ENCODE measurements at places on chromosomes 2 and 18. TPM values are rescaled to one million over a fixed set of nuclear protein-coding genes. Genes with fewer than 3 reads are reported as not detected.

DNA sequence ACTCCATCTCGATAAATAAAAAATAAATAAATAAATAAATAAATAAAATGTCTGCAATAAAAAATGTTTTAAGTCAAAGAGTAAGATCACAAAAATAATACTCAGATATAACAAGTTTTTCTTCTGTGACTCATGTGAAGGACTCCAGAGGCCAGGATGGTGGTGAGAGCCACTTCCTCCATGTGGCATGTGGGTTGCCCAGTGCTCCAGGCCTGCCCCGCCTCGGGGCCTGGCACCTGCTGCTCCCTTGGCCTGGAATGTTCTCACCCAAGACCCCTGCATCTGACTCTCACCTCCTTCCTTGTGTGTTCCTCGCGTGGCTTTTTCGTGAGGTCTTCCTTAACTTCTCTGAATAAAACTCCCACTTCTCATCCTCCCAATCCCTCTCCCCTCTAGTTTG lies 77.4 kb upstream of the LDLRAD4 start:
- no peaks in the 10 kb centered on the region for H3K27me3 ChIP-seq
- H3K4me1 ChIP-seq, result peaks cover 13% of the 10 kb centered on the region
- H3K36me3 ChIP-seq, result no peaks in the 10 kb centered on the region
- DNase-seq, result no peak
- no peak overlapping the region for H3K4me3 ChIP-seq

GRCh38 chr18:10401521-10401920 lies 52.9 kb upstream of the APCDD1 start:
- peaks cover 43% of the 10 kb centered on the region for H3K27me3 ChIP-seq
- no peak overlapping the region for H3K4me3 ChIP-seq
- no peak overlapping the region for H3K27ac ChIP-seq

- no peaks in the 10 kb centered on the region for H3K4me1 ChIP-seq
- H3K27ac ChIP-seq, result no peak overlapping the region
- DNase-seq, result no peak
- no peaks in the 10 kb centered on the region for H3K36me3 ChIP-seq
- H3K27me3 ChIP-seq, result no peaks in the 10 kb centered on the region
These were observed 11.5 kb upstream of the ST8SIA5 start for GRCh38 chr18:46768166-46768921.

GRCh38 chr18:27921392-27921791 lies 255.5 kb downstream of the CDH2 start:
- H3K4me3 ChIP-seq, result no peak overlapping the region
- no peak for DNase-seq
- H3K27ac ChIP-seq, result no peak overlapping the region
- no peaks in the 10 kb centered on the region for H3K27me3 ChIP-seq
- H3K4me1 ChIP-seq, result no peaks in the 10 kb centered on the region
- no peaks in the 10 kb centered on the region for H3K36me3 ChIP-seq

The CDK15 gene
- total RNA-seq, result 0.81 TPM

GRCh38 chr2:136019825-136020224 lies 34.4 kb upstream of the DARS1 start:
- no peaks in the 10 kb centered on the region for H3K27me3 ChIP-seq
- H3K4me1 ChIP-seq, result no peaks in the 10 kb centered on the region
- H3K4me3 ChIP-seq, result no peak overlapping the region
- H3K27ac ChIP-seq, result peak overlapping the region; percentile 57
